Effector memory CD8-positive, alpha-beta T cell (primary cell): ENCODE measurements at places on chromosomes 5 and 9.

- no peak for DNase-seq
These were observed 64.1 kb downstream of the ZFAND5 start for GRCh38 chr9:72300873-72301272.

DNA sequence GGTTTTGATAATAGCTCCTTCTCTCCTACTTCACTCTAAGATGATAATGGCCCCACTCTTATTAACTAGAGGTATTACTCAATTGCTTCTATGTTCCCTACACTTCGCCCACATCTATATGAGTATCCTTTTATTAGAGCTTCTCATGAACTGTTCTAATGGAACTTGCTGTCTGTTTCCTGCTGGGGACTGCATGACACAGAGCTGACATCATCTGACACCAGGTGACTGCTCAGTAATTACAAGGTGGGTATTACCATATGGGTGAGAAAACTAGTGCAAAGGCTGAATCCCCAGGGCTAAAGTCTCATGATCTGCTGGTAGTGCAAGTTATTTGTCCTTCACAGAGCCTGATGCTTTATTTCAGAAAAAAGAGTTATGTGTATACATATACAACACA is 146.2 kb upstream of the PLCXD3 start:
- no peak for DNase-seq

GRCh38 chr5:95884511-95884910 is 62.0 kb upstream of the GLRX start:
- DNase-seq, result no peak

DNA sequence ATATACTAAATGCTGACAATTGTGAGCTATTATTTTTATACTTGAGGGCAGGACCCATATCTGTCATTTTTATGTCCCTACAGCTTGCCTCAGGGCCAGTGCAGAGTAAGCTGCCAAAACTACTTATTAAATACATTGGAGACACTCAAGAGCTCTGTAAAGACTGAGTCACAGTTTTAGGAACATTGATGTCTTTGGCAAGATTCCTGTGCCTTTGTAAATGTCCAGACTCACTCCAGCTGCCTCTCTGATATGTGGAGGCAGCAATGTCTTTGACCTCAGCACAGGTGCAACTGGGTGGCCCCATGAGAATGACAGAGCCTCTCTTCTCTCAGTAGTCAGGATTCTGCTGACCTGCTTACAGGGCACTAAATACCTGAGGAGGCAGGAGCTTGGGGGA is 363.2 kb downstream of the OSTF1 start:
- DNase-seq, result no peak

DNA sequence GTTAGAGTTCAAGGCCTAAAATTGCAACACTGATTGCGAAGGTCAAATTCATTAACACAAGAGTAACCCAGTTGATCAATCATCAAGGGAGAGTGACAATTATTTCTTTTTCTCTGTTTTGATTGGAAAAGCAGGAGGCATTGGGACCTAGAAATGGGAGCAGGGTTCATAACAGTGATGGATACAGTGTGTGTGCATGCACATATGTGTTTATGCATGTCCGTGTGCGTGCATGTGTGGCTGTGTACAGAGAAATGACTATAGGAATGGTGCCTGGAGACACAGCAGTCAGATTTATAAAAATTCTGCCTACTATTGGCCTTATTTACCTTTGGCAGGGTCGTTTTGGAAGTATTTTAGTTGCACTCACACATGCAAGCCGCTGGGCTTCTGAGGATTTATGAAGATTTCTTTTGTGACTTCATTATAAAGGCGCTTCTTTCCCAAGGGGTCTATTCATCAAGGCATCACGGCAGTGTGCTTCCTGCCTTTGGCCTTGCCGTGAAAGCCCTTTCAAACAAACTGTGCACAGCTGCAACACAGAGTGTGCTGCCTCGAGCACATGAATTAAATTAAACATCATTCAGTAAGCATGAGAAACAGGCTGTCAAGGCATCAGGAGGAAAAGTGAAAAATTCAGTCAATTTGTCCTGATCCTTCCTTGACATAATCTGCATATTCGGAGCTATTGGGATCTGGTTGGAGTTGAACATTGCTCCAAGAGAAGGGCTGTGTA is 122.8 kb upstream of the PUM3 start:
- no peak for DNase-seq

DNA sequence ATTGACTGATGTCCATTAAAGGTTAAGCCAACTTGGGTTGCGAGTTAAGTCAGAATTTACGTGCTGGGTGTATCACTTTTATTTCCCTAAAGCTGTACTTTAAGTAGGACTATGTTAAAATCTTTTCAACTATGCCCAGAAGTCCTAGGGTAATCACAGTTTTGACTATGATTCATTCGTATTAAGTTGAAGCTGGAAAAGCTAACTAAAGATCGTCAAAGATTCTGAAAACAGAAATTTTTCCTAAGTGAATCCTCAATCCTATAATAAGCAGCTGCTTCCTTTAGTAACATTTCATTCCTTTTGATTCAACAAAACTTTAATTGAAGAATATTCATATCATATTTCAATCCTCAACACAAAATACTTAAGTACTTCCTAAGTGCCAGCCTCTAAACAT is 460.4 kb downstream of the ACTL7B start:
- DNase-seq, result no peak

DNA sequence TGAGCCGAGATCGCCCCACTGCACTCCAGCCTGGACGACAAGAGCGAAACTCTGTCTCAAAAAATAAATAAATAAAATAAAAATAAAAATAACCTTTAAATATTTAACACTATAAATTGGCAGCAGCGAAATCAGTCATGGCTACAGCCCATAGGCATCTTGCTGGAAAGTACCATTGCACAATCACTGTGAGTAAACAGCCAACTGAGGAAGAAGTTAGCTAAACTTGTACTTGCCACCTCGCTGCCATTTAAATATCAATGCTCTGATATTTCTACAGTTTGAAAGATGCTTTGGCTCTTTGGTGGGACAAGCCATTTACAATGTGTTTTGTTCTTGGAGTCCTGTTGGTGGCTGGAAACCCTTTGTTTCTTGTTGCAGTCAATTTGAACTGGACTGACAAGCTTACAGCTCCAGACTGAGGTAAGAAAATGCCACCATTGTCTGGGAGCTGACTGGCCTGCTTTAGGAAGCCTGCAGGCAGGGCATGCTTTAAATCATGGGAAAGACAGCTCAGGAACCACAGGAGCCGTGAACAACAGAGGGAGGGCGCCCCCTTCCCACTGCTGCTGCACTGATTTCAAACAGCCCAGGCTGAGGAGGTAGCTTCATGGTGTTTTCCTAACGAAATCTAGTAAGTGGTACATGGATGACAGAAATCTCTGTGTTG is 322.8 kb upstream of the RFX3 start:
- no peak for DNase-seq
